ENCODE measurements at places on chromosomes 2 and 18.

- no peak for DNase-seq
Measured at GRCh38 chr2:134282629-134283400, 28.9 kb downstream of the MGAT5 start.

GRCh38 chr2:210147614-210148013 is 23.6 kb downstream of the KANSL1L start:
- DNase-seq = no peak

DNA sequence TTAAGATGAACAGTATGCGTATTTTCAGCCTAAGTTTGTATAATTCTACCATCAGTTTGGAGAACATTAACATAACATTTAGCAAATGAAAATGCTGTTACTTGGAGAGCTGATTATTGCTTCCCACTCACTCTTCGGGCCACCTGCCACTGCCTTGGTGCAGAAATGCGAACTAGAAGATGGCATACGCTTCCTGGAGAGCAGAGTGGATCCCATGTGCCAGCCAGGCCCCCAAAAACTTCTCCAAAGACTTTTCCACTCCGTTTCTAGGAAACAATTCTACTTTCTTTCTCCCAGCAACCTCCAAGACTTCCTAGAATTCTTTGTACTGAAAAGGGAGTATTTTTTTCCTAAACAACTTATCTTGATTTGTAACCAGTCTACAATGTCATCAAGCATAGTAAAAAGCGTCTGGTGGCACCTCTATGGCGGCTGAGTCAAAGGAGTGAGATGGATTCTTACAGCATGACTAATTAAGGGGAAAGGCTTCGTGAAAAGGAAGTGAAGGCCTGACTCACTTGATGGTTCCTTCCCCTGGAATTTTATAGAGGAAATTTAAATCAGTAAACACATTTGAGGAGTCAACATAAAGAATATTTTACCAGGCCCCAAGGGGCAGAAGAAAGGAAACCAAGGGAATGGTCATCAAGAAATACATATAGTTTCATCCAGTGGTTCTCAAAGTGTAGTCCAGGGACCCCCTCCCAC is 36.6 kb downstream of the FEZ2 start:
- DNase-seq = peak; percentile 90

DNA sequence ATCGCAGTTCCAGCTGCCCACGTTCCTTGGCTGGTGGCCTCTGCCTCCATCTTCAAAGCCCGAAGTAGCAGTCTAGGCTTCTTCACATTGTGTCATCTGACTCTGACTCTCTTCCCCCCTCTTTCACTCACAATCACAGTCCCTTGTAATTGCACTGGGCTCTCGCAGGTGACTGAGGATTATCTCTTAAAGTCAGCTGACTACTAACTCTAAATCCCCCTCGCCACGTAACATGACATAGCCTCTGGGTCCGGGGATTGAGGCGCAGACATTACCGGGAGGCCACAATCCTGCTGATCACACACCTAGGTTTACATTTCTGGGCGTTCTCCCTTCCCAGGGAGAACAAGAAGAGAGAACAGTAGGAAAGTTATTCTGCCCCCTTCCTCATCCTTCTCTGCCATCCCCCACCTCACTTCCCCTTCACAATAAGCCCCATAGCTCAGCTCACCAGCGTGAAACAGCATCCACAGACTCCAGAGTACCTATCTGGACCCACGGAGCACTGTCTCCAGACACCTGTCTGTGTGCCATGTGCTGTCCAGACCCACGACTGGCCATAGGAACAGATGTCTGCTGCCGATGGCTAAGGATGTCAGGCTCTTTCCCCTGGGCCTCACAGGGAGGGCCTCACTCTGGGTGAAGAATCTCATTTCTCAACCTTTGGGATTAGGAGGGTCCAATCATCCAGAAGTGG is 64.3 kb upstream of the FZD7 start:
- no peak for DNase-seq

DNA sequence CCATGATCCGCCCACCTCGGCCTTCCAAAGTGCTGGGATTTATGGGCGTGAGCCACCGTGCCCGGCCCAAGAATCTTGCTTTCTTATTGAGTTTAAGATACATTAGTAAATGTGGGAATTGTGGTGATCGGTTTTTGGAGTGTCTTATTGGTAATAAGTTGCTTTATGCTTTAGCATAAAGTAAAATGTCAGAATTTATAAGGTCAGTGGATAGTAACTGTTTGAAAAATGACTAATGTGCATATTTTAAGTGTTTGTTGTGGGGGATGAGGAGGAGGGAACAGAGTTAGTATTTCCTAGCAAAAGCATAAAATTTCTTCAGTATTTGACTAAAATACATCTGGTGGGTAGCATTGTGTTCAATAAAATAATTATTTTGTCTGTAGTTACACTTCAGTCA is 77.4 kb downstream of the SLC39A10 start:
- DNase-seq = no peak

DNA sequence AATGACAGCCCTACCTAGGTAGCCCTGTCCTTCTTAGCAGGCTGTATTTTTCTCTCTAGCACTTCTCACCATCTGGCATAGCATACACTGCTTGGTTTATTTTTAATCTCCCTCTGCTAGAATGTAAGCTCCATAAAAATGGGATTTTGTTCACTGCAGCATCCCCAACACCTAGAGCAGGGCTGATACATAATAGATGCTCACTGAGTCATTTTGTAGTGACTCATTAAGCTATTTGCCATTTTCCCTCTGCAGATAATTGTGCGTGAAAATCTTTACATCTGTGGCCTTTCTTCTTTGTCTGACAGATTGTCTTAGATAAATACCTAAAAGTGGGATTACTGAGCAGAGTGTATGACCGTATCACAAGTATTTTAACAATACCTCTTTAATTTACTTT is 82.5 kb downstream of the CERS6 start:
- peak; percentile 32 for DNase-seq

GRCh38 chr2:238380336-238380735 is 46.4 kb upstream of the ASB1 start:
- no peak for DNase-seq

- DNase-seq = no peak
Measured at GRCh38 chr2:73614105-73614504, 28.1 kb downstream of the NAT8 start.

DNA sequence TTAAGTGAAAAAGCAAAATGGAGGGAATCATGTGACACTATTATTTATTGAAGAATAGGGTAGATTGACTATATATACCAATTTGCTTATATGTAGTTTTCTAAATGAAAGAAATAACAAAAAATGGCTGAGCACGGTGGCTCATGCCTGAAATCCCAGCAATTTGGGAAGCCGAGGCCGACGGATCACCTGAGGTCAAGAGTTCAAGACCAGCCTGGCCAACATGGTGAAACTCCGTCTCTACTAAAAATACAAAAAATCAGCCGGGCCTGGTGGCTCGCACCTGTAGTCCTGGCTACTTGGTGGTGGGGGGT is 59.3 kb upstream of the MYCN start:
- no peak for DNase-seq

DNA sequence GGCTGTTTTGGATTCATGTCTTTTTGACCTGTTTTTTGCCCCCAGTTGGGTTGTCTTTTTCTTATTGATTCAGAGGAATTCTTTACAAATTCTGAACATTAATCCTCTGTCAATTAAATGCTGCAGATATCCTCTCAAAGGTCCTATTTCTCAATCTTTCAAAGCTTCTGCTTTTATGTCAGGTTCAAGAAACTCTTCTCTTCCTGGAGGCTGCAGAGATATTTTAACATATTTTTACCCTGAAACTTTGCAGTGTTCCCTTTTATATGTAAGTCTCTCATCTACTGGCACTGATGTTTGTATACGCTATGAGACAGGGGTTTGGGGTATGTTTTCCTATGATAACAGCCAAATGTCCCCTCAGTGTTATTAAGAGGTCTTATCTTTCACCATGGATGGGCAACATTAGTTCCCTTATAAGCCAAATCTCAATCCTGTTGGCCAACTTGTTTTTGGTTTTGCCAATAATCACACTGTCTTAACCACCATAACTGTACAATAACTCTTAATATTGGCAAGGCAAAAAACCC is 159.3 kb downstream of the HDAC4 start:
- DNase-seq = no peak

DNA sequence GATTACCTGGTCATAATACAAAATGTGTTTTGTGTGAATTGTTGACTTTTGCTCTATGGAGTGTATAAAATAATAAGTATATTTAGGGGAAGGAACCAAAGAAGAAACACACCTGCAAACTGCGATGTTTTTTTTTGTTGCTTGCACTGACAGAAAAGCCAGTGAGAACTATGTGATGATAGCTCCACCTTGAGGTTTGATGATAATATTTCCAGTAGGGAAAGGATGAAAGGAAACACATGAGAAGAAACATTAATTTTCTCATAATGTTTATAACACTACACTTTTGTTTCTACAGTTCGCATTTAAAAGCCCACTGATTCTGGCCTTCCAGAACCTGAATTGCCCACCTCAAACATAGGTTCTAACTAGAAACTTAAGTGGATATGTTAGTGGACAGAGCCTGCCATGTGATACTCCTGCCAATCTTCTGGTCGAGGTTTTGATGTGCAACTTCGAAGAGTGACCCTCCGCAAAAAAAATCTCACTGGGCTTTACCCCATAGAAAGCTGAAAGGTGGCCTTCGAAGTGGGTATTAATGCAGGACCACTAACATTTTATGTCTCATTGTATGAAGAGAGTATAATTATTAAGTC is 476.4 kb upstream of the SPHKAP start:
- peak; percentile 67 for DNase-seq

GRCh38 chr18:79768745-79769144 is 29.0 kb upstream of the KCNG2 start:
- peak; percentile 12 for DNase-seq

- no peak for DNase-seq
Measured at GRCh38 chr2:7024261-7024660, 107.0 kb downstream of the RNF144A start.

DNA sequence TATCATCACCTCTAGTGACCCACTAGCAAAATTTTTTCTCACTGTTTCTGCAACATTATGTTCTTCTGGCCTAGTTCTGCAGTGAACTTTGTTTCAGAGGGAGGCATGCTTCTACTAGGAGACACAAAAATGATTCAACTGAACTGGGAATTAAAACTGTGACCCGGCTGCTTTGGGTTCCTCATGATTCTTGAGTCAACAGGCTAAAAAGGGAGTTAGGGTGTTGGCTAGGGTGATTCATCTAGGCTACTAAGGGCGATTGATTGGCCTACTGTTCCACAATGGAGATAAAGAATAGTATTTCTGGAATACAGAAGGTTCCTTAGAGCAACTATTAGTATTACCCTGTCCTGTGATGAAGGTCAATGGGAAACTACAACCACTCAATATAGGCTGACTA is 179.5 kb downstream of the PPP1R1C start:
- peak; percentile 34 for DNase-seq

GRCh38 chr18:49075681-49076080 is 124.9 kb upstream of the SMAD7 start:
- DNase-seq = no peak

DNA sequence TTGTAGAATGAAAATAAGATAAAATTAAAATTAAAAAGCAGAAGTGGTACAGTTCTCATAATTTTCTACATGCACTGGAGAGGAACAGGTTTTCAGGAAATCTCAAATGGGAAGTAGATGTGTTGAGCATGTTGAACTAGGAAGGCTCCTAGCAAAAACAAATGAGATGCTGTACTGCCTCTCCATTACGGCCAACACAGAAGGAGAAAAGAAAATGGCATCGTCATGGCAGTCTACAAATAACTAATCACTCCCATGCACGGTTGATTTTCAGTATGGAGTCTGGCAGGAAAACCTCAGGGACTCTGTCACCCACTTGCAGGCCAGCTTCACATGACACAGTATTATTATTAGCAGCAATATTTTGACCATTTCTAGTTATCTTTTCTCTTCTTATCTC is 278.7 kb downstream of the NRXN1 start:
- DNase-seq = no peak

GRCh38 chr18:36481935-36482334 is 184.4 kb downstream of the FHOD3 start:
- no peak for DNase-seq

DNA sequence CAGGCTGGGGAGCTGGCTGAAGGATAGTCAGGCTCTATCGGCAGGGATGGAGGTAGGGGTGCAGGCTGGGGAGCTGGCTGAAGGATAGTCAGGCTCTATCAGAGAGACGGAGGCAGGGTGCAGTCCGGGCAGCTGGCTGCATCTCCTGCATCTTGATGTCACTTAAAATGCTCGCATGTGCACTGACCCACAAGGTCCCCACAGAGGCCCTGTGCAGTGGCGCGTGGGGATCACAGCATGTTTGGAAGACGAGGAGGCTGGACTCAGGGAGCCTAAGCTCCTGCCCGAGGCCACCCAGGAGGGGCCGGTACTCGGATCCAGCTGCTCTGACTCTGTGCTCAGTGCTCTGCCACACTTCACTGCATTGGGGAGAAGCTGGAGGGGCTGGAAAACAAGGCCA is 189.0 kb upstream of the HDAC4 start:
- no peak for DNase-seq

DNA sequence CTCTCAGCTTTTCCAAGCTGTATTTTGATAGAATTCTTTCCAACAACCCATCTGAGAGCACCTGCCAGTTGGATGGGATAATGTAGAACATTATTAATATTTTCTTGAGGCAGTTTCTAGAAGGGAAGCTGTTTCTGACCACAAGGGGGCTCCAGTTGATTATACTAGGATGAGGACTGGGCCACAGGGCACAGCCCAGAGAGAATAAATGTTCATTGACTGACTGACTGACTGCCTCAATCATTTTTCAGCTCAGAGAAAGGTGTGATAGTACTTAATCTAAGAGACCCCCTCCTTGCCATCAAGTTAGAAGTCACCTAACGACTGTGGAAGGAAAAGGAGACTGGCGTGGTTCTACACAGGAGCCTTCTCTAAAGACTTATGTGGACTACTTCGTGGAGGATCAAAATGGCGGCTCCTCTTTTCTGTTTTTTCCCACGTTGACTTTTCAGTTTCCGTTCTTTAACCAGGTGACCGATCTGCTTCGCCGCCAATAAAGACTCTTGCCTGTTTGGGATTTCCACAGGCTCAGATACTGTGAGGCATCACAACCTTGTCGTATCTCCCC is 31.9 kb upstream of the CREG2 start:
- DNase-seq = peak; percentile 74

DNA sequence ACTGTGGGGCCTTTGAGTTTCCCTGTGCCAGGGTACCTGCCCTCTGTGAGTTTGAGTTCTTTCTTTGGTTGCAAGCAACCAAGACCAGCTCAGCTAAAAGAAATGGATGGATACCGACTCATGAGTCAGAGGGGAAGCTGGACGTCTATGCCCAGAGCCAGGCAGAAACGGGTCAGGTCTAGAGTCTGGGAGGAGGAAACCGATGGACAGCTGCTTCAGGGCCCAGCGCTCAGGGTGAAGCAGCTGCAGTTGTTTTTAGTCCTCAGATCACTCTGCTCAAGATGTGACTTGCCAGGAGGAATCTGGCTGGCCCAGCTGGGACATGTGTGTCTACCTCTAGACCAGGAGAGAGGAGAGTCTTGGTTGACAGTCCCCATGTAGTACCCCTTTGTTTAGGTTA is 10.1 kb upstream of the TYMS start:
- no peak for DNase-seq

DNA sequence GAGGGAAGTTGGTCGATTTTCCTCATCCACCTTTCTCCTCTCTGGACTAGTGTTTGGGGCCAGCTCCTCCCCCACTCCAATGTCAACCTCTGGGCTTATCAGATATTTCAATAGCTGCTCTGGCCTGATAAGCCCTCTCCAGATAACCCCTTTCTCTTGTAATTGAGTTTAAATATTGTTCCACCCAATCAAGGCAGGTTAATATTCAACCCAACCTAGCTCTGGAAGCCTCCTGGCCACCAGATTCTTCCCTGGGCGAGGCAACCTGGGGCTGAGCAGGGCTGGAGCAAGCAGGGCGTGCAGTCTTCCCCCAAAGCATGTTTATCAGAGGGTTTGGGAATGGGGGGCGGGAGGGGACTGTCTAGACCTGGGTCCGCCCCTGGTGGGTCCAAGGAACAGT is 73.8 kb downstream of the TFCP2L1 start:
- DNase-seq = no peak

- peak; percentile 2 for DNase-seq
Measured at GRCh38 chr2:21438949-21439348, 315.2 kb downstream of the TDRD15 start.

All from fibroblast of mammary gland (primary cell).